Mesenteric fat pad (tissue), 1 donor: ENCODE measurements at places on chromosomes 16 and 17. TPM values are rescaled to one million over a fixed set of nuclear protein-coding genes. Genes with fewer than 3 reads are reported as not detected.

- no peak for DNase-seq
These were observed 11.0 kb downstream of the CSF3 start for GRCh38 chr17:40025991-40026815.

- no peak for DNase-seq
These were observed 204.9 kb downstream of the PRKCA start for GRCh38 chr17:66507103-66507923.

- no peak for DNase-seq
These were observed 458.8 kb upstream of the HSBP1 start for GRCh38 chr16:83348991-83349390.

- peak; percentile 71 for DNase-seq
These were observed 18.7 kb upstream of the SLC38A8 start for GRCh38 chr16:84061236-84061819.

- DNase-seq = no peak
These were observed 25.0 kb upstream of the NGFR start for GRCh38 chr17:49469831-49470810.

DNA sequence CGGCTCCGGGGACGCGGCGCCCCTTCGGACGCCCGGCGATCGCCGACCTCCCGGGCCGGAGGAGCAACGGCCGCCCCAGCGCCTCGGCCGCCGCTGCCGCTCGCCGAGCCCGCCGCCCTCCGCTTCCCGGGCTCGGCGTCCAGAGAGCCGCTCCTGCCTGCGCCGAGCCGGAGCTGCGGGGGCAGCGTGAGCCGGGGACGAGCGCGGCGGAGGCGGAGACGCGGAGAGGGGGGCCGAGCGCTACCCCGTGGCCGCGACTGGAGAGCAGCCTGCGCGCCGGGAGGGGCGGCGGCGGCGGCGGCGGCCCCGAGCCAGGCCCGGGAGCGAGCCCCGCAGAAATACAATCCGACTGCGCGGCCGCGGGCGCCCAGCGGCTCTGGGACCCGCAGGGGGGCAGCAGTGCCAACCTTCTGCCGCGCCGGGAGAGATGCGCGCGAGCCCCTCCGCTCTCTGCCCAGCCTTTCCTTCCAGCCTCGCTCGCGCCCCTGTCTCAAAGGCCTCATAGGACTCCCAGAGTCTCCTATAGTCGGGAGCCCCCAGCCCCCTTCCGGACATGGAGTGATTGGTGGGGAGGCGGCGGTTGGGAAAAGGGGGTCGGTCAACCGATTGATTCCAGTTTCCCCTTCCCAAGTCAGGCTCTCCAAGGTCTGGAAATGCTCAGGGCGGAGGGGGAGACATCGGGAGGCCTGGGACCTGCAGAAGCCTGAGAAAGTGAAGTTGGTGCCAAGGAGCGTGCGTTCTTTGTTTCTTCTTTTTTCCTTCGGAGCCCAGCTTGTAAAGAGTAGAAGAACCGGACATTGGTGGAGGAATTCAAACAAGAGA, 1.0 kb upstream of the SDK2 start:
- peak; percentile 75 for DNase-seq

GRCh38 chr16:23823475-23824384, 12.1 kb upstream of the PRKCB start:
- DNase-seq = no peak

DNA sequence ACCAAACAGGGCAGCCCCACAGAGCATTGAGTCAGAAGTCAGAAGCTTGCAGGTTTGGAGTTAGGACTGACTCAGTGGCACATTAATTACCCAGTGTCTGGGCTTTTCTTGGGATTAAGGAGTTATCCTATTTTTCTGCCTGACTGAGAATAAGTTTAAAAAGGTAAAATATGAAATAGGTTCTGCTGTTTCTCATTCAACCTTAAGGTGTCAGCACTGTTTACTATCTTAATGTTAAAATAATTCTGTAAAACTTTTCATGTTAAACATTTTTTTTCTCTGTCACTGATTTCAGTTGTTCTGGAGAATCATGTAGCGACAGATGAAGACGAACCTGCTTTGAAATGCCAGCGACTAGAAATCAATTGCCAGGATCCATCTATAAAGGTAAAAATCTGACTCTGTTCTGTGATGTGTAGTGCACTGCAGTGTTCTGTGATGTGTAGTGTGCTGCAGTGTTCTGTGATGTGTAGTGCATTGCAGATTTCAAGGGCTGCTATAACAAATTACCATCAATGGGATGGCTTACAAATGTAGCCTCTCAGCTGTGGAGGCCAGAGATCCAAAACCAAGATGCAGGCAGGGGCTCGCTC, 128.0 kb downstream of the LAT start:
- no peak for DNase-seq

- peak; percentile 6 for DNase-seq
These were observed 5.6 kb upstream of the C1QTNF1 start for GRCh38 chr17:79018370-79018695.

DNA sequence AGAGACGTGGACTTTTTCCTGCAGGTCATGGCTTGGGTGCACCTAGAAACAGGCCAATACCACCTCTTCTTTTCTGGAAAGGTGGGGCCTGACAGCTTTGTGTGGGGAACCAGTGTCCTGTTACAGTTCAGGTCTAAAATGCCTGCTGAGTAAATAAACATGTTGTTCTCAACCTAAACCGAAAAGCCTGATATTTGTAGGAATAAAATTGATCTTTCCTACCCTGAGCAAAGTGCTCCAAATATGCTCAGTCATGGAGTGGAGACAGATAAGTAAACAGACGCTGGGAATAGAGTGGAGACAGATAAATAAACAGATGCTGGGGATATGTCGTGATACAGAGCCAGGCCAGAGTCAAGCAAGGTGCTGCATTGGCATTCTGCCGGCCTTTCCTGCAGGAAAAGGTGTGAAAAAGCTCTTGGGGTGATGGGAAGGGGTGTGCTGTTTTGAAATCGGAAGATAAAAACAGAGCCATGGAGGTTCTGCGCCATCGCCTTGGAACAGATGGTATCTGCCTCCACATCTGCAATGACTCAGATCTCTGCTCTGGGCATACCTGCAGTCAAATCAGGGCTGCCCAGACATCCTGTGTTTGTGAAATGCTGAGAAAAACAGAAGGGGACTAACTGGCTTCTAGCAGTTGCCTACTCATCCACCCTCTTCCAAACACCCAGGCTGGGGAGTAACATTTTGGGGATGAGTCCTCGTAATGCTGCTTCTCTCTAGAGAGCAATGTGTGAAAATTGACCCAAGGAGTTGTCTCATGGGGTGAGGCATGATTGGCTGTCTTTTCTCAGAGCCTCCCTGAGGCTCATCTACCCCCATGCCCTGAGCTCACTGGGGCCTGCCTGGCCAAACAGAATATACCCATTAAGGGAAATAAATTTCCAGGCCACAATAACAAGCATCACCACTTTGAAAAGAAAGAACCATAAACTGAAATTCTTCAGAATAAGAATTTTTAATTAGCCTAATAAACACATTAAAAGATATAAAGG, 16.8 kb upstream of the TRPV2 start:
- no peak for DNase-seq

GRCh38 chr16:10031473-10031872, 150.8 kb downstream of the GRIN2A start:
- no peak for DNase-seq

- DNase-seq = no peak
These were observed 1.0 kb upstream of the SALL1 start for GRCh38 chr16:51151961-51152663.

GRCh38 chr16:48197294-48197693, 41.5 kb upstream of the ABCC12 start:
- no peak for DNase-seq

DNA sequence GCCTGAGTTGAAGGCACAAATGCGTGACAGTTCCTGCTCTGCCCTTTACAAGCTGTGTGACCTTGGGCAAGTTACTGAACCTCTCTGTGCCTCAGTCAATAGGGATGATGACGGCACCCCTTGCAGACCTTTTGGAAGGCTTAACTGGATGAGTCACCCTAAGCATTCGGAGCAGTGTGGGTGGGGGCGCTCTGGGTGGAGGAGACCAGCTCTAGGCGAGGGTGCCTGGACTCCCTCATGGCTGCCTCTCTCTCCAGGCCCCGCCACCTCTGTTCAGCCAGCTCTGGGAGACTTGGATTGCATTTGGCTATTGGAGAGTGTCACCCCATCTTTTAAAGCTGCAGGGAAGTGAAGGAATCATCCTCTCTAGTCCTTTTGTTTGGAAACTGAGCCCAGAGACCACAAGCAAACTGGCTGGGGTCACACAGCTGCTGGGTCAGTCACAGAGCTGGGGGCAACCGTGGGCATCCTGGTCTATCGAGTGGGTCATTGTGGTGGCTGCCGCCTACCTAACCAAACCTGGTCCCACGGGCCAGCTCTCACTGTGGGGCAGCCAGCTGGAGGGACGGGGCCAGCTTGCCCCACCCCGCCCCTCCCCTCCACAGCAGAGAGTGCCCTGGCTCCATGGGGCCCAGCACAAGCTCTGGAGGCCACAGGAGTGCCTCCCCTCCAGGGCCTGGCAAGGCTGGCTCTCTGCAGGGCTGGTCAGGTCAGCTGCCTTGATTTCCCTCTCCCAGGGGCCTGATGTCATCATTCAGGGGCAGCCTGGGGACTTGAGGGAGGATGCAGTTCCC, 20.2 kb upstream of the GSE1 start:
- no peak for DNase-seq

DNA sequence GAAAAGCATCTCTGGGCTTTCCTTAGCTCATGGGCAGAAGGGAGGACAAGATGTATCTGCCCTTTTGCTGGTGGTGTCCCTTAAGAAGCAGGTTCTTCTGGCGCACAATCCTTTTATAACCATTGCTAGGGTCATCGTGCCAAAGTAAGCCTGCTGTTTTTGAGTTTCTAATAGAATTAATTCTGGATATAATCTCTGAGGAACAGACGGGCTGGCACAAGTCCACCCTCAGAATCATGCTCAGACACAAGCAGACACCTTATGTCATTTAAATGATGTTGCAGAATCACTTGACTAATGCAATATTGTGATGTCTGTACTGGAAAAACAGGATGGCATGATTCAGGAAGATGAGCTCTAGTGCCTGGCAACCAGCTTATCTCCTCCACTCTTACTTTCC, 18.8 kb upstream of the MMD start:
- no peak for DNase-seq

- DNase-seq = no peak
These were observed 75.5 kb upstream of the MED9 start for GRCh38 chr17:17401271-17401781.

DNA sequence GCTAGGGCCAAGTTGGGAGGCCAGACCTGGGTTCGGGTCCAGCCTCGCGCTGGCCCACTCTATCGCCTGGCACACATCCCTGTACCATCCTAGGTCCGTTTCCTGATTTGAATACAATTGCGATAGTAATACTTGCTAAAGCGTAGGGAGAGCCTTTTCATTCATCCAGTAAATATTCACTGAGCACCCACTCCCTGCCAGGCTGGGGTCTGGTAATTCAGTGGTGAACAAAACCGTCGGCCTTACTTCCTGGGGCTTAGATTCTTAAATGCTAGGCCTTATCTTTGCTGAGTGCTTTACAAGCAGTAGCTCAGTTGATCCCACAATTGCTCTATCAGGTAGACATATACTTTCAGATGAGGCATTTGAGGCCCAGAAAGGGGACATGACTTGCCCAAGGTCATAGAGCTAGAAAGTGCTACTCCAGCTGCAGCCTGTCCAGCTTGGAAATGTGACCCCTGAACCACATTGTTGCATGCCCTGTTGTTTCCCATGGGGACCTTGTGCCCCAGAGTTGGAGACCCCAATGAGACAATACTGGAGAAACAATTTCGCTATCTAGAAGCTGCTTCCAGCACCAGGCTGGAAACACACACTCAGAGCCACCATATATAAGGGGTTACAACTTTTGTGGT, 691 bp downstream of the USB1 start:
- DNase-seq = no peak

- DNase-seq = no peak
These were observed 3.8 kb downstream of the SNX29 start for GRCh38 chr16:11980136-11980844.

DNA sequence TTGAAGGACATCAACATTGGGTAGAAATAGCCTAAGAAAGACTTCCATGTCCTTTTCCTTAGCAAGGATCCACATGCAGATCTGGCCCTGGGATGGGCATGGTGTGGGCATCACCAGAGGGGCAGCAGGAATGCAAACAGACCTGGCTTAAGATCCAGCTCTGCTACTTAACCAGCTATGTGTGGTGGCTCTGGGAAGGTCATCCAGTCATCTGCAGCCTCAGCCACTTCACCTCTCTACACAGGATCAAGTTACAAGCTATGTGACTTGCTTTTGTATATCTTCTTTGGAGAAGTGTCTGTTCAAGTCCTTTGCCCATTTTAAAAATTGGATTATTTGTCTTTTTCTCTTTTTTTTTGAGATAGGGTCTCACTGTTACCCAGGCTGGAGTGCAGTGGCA, 13.5 kb upstream of the ADORA2B start:
- no peak for DNase-seq

DNA sequence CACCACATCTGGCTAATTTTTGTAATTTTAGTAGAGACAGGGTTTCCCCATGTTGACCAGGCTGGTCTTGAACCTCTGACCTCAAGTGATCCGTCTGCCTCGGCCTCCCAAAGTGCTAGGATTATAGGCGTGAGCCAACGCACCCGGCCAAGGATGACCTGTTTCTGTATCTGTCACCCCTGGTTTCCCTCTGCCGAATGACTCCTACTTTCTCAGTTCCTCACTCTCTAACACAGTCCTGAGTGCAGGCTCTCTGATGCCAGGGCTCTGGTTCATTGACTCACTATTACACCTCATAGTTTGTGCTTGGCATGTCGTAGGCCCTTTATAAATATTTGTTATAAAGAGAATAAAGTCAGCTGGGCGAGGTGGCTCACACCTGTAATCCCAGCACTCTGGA, 10.7 kb upstream of the PRPF8 start:
- DNase-seq = no peak

GRCh38 chr17:42422958-42423712, at the start of gene CAVIN1:
Gene CAVIN1, minus strand, starts transcription at chr17:42423256. Its CDS starts 159 bp downstream, at chr17:42423097.
- DNase-seq = peak; percentile 98

DNA sequence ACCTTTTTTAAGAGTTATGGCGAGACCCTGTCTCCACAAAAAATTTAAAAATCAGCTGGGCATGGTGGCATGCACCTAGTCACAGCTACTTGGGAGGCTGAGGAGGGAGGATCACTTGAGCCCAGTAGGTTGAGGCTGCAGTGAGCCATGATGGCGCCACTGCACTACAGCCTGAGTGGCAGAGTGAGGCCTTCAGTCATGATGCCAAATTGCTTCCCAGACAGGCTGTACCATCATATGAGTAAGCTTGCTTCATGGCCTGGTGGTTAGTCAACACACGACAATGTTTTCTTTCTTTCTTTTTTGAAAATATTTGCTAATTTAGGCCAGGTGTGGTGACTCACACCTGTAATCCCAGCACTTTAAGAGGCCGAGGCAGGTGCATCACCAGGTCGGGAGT, 12.5 kb downstream of the NTAN1 start:
- no peak for DNase-seq

- DNase-seq = no peak
These were observed 318.3 kb upstream of the CCL2 start for GRCh38 chr17:33936764-33937163.

- no peak for DNase-seq
These were observed 18.9 kb downstream of the MSI2 start for GRCh38 chr17:57275071-57275764.

The PROCA1 gene
- 1.3 TPM for total RNA-seq

The WIPI1 gene
- total RNA-seq = 124 TPM

The OSGIN1 gene
- 30.9 TPM for total RNA-seq

The SOX15 gene
- total RNA-seq = not detected

The SLC7A5 gene
- 9.4 TPM for total RNA-seq

The ACOX1 gene
- total RNA-seq = 148 TPM

The KRT12 gene
- total RNA-seq = not detected

The HCRT gene
- total RNA-seq = not detected

The METRN gene
- 30.3 TPM for total RNA-seq

The C17orf100 gene
- 0.58 TPM for total RNA-seq
